ENCODE measurements at places on chromosomes 12 and 14. TPM values are rescaled to one million over a fixed set of nuclear protein-coding genes. Genes with fewer than 3 reads are reported as not detected.
A peak's percentile ranks its signal among the peaks of the same experiment; 100 is the strongest.

RNASE7 gene
- polyA plus RNA-seq, result 0.91 TPM

- no peak for DNase-seq
These were observed 20.5 kb upstream of the TMCC3 start for GRCh38 chr12:94670898-94671297.

DNA sequence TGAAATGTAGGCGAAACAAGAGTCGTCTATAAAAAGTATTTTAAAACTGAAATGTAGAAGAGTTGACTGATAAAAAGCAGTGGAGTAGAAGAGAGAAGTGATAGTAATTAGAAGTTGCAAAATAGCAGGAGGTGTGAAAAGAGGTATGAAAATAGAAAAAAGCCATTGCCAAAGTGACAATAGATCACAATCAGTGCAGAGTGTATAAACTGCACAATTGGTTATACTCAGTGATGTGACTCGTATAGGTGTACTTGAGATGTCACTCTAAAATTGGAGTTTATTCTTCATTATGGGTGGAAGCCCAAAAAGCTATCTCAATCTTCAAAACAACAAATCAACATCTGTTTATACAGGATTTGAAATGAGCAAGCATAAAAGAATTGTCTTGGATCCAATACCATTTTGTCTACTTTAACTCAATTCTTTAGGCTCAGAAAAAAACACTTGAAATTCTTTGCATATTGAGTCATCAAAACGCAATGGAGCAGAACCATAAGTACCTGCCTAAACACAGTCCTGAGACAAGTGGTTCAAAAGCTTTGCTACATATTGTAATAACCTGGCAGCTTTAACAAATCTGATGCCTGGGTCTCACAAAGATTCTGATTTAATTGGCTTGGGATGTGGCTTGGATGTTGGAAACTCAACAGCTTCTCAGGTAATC is 8.8 kb downstream of the IKBIP start:
- no peak for DNase-seq

DNA sequence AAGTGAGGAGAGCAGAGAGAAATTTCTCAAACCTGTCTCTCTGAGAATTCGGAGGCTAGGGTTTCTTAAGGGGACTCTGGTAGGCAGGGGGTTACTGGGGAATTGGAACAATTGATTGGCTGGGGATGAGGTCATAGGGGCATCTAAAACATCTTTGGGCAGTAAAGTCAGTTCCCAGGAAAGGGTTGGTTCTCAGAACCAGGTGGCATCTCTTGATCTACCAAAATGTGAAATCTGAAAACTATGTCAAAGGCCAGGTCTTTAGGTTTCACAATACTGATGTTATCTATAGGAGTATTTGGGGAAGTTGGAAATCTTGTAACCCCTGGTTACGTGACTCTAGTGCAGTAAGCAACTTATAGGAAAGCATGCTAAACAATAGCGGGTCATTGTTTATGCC is 6.9 kb downstream of the C12orf75 start:
- no peak for DNase-seq

GRCh38 chr12:113825705-113826104 is 140.4 kb downstream of the RBM19 start:
- no peak for DNase-seq

C12orf43 gene
- 17.4 TPM for polyA plus RNA-seq

PRKCH gene
- 17.2 TPM for polyA plus RNA-seq

- DNase-seq, result no peak
These were observed 182.2 kb upstream of the FBXO33 start for GRCh38 chr14:39614297-39614923.

DBX2 gene
- 0.10 TPM for polyA plus RNA-seq

ESRRB gene
- 8.9 TPM for polyA plus RNA-seq

ACSM4 gene
- polyA plus RNA-seq, result not detected

- DNase-seq, result no peak
These were observed 7.0 kb downstream of the RTL1 start for GRCh38 chr14:100896369-100897060.

TAS2R8 gene
- polyA plus RNA-seq, result not detected

GRCh38 chr12:70983692-70984091 is 63.2 kb upstream of the PTPRR start:
- no peak for DNase-seq

- DNase-seq, result no peak
These were observed 1.4 kb downstream of the EEA1 start for GRCh38 chr12:92927436-92928281.

FZD10 gene
- 1.9 TPM for polyA plus RNA-seq

ZBTB1 gene
- 67.1 TPM for polyA plus RNA-seq

DNA sequence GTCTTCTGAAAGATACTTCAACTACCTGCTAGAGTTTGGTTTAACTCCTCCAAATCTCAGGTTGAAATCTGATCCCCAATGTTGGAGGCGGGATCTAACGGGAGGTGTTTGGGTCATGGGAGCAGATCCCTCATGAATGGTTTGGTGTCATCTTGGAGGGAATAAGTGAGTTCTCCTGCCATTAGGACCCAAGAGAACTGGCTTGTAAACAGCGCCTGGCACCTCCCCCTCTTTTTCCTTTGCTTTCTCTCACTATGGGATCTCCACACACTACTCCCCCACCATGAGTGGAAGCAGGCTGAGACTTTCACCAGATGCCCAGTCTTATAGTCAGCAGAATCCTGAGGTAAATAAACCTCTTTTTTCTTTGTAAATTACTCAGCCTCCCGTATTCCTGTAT is 2.5 kb downstream of the CNIH1 start:
- DNase-seq, result no peak

GRCh38 chr12:105220150-105220928 is 15.6 kb downstream of the APPL2 start:
- no peak for DNase-seq

DNA sequence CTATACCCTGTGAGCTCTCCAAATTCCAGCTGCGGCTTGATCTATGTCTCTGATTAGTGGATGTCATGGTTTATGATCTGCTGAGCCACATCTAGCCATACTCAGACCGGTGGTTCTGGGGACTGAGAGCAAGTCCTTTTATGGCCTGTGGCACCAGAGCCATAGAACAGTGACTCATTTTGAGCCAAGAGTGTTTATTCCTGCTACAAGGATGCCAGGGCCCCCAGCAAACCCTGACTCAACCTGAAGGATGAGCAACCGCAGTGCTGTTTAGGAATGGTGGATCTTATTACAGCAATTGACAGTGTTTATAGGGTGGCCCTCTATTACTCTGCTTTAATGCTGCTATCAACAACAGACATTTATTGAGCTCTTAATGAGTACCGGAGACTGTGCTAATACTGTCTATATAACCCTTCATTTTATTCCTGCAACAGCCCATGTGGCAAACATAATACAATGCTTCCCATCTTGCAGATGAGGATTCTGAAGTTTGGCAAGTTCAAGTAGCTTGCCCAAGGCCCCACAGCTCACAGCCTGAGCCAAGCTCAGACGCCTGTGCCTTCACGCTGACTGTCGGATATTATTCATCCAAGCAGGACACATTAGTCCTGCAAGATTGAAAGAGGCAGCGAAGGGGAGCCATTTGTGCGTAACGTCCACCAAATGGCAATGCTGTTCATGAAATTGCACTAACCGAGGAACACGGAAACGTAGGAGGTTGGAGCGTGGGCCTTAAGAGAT is 273.6 kb upstream of the PWP1 start:
- no peak for DNase-seq

DNA sequence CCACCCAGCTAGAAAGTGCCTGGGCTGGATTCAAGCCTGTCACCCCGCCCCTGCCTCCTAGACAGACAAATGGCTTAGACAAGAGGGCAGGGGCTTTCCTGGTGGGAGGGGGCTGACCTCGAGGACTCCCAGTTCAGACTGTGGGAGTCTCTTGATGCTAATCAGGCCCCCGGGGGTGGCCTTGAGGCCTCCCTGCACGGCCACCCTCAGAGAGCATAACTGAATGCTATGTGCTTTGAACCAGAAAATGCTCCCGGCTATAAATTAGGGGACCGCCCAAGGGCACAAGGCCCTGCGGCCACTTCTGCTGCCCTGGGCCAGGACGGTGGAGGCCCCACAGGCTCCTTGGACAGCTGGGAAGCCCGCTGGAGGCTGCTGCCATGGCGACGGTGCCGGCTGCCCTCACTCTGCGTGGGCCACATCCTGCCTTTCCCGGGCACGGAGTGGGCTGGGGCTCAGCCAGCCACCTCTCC is 111.0 kb upstream of the NCOR2 start:
- DNase-seq, result no peak

DNA sequence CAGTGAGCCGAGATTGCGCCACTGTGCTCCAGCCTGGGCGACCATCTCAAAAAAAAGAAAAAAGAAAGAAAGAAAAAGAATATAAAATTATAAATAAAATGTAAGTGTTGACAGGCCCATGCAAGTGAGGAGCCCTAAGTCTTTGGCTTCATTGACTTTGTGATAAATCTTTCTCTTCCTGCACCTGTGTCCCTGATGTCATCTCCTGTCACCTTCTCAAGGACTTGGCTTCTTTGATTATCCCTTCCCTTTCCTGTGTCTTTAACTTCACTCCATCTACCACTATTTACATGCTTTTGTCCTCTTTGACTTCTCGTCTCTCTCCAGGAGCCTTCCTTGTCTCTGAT is 33.6 kb upstream of the WNK1 start:
- DNase-seq, result no peak

IRAK3 gene
- polyA plus RNA-seq, result 3.1 TPM

DNA sequence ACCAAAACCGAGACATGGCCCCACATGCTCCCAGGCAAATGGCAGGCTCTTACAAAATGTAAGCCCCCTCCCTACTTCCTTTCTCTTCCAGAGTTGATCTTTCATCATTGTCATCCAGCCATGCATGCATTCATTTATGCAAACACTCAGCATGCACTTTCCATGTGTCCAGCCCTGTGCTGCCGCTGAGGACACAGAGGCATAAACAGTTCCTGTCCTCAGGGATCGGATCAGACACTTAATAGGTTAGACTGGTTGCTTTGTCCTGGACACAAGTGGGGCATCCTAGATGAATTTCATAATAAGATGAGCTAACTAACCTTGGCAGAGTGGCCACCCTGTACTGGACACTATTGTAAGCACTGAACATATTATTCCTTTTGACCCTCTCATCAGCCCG is 23.1 kb downstream of the PRIMA1 start:
- DNase-seq, result no peak

- DNase-seq, result no peak
These were observed 350.1 kb downstream of the CCDC91 start for GRCh38 chr12:28540324-28540714.

DNA sequence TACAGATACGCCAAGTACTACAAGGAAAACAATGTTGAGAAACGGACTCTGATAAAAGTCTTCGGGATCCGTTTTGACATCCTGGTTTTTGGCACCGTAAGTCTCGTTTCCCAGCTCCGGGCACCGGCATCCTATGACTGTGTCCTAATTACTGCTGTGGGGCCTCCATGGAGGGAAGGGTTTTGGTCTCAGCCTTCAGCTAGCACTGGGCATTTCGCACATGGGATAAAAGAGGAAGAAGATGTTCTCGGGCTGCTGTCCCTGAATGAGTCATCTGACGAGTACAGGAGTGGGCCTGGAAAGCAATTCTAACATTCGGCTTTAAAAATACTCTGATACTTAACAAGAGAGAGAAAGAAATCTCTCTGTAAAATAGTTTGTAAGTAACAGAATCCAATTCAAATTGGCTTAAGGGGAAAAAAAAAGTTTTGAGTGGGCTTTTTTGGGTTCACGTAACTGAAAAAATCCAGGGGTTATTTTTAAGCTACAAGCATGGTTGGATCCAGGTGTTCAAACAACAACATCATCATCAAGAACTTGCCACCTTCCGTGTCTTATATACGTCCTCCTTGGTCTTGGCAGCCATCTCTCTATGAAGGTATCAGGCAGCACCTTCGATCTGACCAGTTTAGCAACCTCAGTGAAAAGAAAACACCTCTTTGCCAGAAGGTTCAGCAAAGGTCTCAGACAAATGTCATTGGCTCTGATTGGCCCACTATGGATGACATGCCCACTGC is 34.4 kb upstream of the P2RX4 start:
- DNase-seq, result no peak

DNA sequence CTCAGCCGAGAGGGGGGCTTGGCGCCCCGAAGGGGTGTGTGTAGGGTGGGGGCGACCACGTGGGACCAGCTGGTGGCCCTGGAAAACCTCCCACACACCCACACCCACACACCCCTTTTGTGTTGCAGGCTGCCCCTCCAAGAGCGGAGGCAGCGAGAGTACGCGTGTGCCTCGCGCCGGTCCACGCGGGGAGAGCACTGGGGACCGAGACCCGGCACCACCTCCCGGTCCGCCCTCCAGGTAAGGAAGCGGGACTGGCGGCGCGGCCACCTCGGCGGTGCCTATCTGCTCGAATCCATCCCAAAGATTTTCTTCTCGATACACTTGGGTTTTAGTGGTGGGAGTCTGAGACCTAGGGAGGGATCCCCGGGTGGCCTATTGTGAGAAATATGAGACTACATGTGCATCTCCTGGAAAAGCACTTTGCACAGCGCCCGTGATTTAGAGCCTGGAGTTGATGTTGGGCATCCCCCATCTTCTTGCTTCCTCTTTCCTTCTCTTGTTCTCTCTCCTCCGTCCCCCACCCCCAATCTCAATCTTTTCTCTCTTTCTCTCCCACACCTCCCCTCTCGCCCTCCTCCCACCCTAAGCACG is 393 bp downstream of the SYT1 start:
- DNase-seq, result peak; percentile 33

TPPP2 gene
- 1.9 TPM for polyA plus RNA-seq

SLC25A47 gene
- not detected for polyA plus RNA-seq

DNA sequence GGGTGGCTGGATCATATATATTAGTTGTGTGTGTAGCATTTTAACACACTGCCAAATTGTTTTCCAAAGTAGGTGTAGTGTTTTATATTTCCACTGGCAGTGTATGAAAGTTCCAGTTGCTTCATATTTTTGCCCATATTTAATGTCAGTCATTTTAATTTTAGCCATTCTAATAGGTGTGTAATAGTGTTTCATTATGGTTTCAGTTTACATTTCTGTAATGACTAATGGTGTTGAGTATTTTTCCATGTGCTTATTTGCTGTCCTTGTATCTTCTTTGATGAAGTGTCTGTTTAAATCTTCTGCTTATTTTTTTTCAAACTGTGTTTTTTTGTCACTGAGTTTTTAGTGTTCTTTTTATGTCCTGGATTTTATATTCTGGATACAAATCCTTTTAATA is 8.7 kb downstream of the TBC1D15 start:
- no peak for DNase-seq

GRCh38 chr12:125983094-125983783 is 918.0 kb downstream of the AACS start:
- DNase-seq, result peak; percentile 88

NEUROD4 gene
- not detected for polyA plus RNA-seq

- no peak for DNase-seq
These were observed 22.7 kb downstream of the OTX2 start for GRCh38 chr14:56787530-56787929.

FGF23 gene
- 0.12 TPM for polyA plus RNA-seq

- DNase-seq, result no peak
These were observed 307.9 kb upstream of the GARIN6 start for GRCh38 chr12:99339663-99340062.

HOXC5 gene
- polyA plus RNA-seq, result 2.3 TPM

DNA sequence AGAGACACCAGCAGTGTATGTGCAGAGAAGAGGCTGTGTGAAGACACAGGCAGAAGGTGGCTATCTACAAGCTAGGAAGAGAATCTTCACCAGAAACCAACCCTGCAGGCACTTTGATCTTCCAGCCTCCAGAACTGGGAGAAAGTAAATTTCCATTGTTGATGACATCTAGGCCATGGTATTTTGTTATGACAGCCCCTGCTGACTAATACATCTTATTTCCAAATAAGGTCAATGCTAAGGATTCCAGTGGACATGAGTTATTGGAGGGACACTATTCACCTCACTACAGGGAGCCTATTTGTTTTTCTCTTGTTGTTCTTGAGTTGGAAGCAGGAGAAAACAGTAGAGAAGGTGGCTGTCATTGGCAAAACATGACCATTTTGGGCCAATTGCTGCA is 88.5 kb upstream of the RIN3 start:
- no peak for DNase-seq

LRP1 gene
- polyA plus RNA-seq, result 63.0 TPM

GRCh38 chr14:100568164-100568997 is 18.8 kb downstream of the BEGAIN start:
- DNase-seq, result no peak

FOXA1 gene
- polyA plus RNA-seq, result 5.0 TPM
